ENCODE measurements at places on chromosomes 2 and 18.

- DNase-seq, result no peak
Measured at GRCh38 chr2:58594175-58594574, 353.1 kb upstream of the FANCL start.

GRCh38 chr2:62338111-62338510 is 142.2 kb downstream of the B3GNT2 start:
- DNase-seq, result no peak

- no peak for DNase-seq
Measured at GRCh38 chr2:5070257-5070656, 621.9 kb upstream of the SOX11 start.

DNA sequence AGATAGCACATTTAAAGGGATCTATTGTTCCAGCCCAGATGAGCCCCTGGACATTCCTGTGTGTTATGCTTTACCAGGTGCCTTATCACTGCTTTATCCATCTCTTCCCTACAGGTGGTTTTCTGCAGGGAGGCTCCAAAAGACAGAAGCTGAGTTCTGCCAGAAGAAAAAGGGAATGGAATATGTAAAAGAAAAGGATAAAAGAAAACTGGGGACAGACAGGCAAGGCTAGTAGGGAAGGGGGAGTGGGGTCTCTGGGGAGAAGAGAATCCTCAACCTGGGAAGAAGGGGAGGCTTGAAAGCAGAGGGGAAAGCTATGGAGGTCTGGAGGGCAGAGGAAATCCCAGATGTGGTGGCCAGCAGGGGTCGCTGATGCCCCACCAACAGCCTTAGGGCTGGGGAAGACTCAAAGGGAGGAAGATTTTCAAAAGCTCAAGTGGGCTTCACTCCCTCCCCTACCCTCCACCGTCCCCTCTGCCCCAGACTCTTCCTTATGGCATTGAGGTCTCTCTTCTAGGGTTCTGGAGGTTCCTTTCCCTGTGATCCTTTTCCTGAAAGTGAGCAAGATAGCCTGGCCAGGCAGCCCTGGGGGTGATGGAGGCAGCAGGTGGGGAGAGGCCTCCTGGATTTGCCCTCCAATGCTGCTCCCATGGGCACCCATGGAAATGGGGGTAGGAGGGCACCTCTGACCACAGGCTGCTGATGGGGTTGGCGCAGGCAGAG is 178.1 kb upstream of the PKDCC start:
- DNase-seq, result peak; percentile 69

DNA sequence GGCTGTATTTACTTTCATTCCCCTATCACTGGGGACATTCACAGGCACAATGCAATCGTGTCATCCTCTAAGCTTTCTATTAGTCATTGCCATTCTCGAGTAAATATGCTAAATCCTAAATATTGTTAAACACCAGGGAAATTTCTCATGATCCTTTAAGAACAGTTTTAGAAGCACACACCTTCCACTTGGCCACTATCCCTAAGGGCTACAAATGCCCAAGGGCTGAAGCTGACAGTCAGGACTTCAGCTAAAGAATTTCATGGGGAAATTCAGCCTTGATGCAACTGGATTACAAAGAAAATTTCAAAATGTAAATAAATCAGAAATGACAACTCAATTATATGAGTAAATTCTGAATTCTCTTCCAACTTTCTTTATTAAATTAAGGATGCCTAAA is 163.1 kb upstream of the PID1 start:
- DNase-seq, result no peak

- no peak for DNase-seq
Measured at GRCh38 chr2:135647836-135648579, 93.6 kb upstream of the UBXN4 start.

DNA sequence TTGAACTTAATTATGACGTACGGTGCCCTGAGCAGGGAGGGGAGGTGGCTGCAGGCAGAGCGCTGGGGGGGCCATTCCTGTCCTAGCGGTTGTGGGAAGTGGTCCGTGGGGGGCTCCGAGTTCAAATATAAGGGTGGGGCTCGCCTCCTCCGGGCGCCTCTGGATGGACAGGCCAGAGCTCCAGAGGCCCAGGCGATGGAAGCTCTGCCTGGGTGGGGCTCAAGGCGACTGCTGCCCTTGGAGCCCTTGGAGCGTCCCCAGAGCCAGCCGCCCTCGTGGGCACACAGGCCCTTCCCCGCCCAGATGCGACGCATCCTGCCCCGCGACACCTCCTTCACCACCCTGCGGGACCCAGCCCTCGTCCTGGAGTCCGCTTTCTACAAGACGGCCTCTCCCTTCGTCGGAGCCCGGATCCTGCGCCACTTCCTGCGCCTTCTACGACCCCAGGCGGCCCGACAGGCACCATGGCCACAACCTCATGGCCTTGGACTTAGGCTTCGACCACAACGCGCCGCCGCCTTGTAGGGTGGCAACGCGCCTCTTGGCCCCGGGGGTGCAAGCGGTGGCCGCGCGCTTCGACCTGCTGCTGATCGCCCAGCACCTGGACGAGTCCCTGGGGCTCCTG is 10.5 kb downstream of the AQP12B start:
- no peak for DNase-seq

GRCh38 chr2:80302314-80303005 is 2.1 kb downstream of the LRRTM1 start:
- no peak for DNase-seq

DNA sequence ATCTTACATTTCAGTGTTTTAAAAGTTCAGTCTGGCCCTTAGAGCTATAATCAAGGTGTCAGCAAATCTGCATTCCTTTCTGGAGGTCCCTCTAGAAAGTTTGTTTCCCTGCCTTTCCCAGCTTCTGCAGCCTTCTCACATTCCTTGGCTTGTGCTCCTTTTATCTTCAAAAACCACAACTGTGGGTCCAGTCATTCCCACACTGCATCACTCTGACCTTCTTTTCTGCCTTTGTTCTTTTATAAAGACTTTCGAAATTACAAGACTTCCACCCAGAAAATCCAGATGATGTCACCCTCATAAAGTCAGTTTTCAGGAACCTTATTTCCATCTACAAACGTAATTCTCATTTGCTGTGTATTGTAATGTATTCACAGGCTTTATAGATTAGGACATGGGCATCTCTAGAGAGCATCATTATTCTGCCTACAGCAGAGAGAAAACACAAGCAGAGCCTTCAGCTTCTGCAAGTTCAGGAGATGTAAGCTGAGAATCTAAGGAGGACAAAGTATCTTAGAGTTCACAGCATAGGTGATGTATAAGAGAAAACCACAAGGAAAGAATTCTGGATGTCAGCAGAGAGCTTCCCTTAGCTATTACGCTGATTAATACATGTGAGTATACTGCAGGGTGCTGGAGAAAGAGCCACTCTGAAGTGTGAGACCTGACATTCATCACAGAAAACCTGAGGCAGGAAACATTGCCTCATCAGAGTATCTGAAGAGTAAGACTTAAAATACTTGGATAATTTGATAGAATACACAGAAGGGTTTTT is 1100.2 kb downstream of the CBLN2 start:
- no peak for DNase-seq

DNA sequence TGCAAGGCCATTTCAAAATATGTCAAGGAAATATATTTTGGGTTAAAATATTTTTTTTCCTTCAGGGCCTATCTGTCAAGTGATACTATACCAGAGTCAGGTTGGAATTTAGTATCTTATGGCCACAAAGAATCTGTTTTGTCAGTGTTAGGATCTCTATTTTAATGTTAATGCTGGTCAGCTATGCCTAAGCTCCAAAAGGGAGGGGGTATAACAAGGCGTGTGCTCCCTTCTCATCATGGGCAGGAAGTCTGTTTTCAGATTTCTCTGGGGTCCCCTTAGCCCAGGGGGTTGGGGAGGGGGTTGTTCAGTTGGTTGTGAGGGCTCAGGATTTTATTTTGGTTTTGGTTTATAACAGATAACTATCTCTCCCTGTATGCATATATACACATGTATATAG is 126.4 kb downstream of the TMEM163 start:
- DNase-seq, result no peak

DNA sequence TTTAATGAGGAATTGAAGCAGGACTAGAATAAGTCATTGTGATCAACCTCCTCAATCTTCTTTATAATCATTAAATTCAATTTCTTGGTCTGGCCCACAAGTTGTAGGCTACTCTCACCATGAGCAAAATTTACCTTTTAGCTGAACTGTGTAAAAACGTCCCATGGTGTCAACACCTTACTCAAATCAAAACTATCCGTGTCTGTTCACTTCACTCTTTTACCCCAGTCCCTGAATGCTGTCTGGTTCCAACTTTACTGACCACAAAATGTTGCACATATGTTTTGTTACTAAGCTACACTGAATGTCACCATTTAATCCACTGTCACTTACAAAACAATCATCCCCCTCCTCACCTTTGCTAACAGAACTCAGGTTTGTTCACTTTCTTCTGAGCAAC is 951.6 kb upstream of the SLC39A10 start:
- no peak for DNase-seq

DNA sequence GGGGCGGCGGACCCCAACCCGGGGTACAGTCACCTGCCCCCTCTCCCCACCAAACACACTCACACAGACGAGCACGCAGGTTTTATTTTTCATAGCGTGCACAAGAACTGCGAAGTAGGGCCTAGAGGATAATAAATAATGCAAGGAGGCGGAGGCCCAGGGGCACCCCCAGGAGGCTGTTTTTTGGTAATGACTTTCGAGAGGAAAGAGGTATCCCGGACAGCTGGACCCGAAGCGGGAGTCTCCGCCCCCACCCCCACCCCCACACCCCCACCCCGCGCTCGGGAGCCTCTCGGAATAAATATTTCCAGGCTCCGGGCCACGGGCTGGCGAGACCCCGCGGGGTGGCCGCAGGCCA is 3.4 kb downstream of the CYP26B1 start:
- no peak for DNase-seq

DNA sequence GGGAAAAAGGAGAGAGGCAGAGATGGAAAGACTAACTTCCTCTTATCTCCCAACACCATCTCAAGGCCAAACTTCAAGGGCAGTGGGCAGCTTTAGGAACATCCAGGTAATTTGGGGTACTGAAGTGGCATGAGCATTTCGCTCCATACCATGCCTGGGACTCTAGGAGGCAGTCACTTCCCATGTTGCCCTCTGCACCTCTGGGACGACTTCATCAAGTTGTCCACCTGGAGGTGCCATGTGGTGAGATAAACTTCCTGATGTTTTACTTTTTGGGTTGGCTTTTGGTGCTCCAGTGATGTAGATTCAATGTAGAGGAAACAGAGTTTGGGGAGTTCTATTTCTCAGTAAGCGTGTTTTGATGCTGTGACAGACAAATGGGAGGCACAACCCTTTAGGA is 56.3 kb upstream of the UPP2 start:
- DNase-seq, result no peak

- peak; percentile 50 for DNase-seq
Measured at GRCh38 chr2:174697255-174697654, 67.0 kb downstream of the CHRNA1 start.

GRCh38 chr2:54767921-54768320 is 44.5 kb downstream of the EML6 start:
- no peak for DNase-seq

DNA sequence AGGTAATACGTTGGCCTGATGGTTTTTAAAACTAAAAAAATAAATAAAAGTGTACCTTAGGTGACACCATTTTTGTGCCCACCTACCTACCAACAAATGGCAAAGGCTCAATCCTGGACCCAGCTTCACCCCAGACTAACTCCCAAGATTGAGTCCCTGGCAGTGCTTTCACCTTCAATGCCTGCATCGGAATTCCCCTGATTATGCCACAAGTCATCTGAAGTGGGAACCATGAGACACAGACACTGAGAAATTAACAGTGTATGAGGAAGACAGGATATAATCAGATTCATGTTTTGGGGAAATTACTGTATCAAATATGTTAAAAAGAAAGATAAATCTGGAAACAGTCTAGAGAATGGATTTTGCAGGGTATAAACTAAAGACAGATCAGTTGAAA is 41.6 kb downstream of the ZBTB14 start:
- DNase-seq, result no peak

GRCh38 chr18:5842653-5843052 is 52.7 kb downstream of the TMEM200C start:
- DNase-seq, result no peak

- no peak for DNase-seq
Measured at GRCh38 chr2:26628561-26629345, 12.4 kb downstream of the CIB4 start.

DNA sequence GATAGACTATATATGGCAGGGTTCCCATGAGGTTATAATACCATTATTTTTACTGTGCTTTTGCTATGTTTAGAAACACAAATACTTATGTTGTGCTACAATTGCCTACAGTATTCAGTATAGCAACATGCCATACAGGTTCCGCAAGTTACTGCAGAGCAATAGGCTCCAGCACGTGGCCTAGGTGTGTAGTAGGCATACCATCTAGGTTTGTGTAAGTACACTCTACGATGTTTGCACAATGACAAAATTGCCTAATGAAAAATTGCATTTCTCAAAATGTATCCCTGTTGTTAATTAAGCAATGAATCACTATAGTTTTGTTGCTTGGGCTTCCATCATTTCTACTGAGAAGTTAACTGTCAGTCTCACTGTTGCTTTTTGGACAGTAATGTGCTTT is 9.8 kb downstream of the CD302 start:
- DNase-seq, result no peak

- no peak for DNase-seq
Measured at GRCh38 chr2:191687867-191688266, 9.9 kb downstream of the NABP1 start.

GRCh38 chr2:96913398-96914202 is 43.7 kb upstream of the SEMA4C start:
- no peak for DNase-seq

- no peak for DNase-seq
Measured at GRCh38 chr2:217220228-217221013, 360.6 kb upstream of the TNP1 start.

DNA sequence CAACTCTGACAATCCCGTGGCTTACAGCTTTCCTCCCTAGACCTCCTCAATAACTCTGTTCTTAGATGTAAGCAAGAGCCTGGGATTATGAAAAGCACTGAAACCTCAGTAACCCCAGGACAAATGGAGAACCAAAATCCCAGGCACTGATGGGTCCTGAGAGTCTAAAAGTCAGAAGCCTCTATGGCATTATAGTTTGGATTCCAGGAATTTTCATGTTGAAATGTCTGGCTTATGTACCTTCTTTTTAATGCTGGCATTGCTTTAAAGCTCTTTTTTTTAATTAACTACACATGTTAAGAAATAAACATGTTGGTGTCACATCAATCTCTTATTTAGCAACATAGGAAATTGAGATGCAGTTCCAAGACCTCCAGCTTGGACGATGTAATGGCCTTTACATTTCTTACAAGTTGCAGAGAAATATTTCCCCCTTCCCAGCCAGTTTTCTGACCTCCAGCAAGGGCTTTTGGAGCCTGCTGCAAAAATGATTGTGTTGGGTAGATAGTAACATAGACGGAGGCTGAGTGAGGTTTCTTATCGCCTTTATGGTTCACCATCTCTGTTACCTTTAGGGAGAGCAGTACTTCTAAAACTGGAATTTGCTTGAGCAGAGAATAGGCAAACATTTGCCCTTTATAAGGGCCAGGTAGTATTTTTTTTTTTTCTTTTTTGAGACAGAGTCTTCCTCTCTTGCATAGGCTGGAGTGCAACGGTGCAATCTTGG is 84.8 kb upstream of the RASGRP3 start:
- no peak for DNase-seq

DNA sequence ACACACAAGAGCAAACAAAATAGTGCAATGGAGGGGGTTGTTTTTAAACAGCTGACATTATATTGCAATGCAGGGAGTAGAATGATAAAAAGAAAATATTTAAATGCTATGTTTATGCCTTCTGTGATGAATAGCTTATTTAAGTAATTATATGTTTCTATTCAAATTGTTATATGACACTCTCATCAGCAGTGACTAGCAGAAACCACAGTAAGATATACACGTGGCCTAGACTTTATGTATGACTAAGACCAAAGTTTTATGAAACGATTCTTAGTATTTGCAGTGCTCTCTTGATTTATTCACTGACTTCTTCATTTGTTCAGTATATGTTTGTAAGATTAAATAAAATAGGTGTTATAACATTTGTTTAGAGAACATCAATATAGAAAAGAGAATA is 26.1 kb upstream of the C1D start:
- DNase-seq, result no peak
